Activated CD8-positive, alpha-beta T cell treated with anti-CD3 and anti-CD28 coated beads, Interleukin-2, amount 10 ng/mL, durations not matched to agents 7 days and 5 days (primary cell): ENCODE measurements at places on chromosomes 6 and 20.

DNA sequence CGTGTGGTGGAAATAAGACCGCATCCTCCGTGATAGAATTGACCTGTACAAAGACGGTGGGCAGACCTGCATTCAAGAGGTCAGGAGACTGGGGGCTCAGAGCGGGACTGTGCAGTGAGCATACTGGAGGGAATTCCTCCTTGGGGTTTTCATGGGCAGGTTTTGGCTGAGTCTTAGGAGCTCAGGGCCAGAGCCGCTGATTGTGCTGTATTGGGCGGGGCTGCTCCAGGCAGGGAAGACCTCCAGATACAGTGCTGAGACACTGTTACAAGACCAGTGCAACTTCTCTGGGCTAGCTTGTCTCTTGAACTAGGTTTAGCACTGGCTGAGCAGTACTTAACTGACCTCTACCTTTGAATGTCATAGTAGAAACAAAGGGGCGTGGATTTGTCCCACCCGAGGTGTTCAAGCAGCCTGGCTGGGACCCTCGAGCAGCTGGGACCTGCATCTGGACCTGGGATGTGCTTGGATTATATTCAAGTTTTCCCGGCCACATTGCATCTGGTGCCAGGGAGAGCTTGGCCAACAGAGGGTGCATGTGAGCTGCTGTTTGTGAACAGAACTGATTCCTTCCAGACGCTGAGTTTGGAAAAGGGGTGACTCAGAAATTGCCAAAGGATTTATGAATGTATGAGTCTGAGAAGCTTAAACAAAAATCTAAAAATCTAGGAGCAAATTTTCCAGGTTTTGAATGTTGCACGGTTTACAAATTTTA lies 33.4 kb upstream of the SLC22A1 start:
- no peak for DNase-seq

- no peak for DNase-seq
These were observed 476 bp downstream of the AAR2 start for GRCh38 chr20:36236786-36237121.

DNA sequence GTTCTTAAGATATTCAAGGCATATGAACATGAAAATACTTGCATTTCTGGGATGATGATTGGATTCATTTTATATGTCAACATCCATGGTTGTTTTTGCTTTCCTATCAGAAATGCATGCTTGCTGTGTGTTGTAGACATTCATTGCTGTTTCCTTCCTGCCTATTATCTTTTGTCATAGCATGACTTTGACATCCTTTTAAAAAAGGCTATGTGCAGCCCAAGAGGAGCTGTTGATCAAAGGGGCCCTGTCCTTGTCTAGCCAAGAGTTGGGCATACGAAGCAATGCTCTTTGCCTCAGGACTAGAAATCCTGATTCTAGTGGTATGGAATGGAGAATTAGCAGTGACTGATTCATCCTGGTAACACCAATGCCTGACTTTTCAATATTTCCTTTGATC lies 143.1 kb downstream of the RNF144B start:
- no peak for DNase-seq

- DNase-seq, result no peak
These were observed 203.5 kb downstream of the KCNQ5 start for GRCh38 chr6:72825315-72825911.

- no peak for DNase-seq
These were observed 174.3 kb upstream of the TNFAIP3 start for GRCh38 chr6:137692806-137693205.

- no peak for DNase-seq
These were observed 20.7 kb downstream of the METTL24 start for GRCh38 chr6:110337486-110337885.
